ENCODE measurements at places on chromosomes 2 and 18.

GRCh38 chr2:64348386-64349130, 105.4 kb upstream of the LGALSL start:
- DNase-seq = no peak

GRCh38 chr2:218008060-218009040, 5.6 kb upstream of the TNS1 start:
- no peak for DNase-seq

GRCh38 chr18:35387152-35387571, 10.0 kb upstream of the ZNF396 start:
- no peak for DNase-seq

- DNase-seq = no peak
Observed at GRCh38 chr2:5697562-5697961, 5.4 kb downstream of the SOX11 start.

DNA sequence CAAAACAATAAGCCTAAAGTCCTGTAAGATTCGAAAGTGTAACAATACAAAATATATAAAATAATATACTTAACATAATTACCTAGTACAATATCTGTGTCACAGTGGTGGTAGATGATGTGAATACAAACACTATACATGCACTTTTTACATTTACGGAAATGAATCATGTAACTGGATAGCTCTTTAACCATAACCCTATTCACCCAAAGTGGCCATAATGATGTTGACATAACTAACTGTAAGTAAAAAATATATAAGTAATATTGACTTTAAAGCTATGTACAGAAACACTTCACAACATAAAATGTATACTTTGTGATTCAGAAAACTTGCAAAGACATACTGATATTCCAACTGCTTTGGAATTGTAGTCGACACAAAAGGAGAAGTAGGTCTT, 616.9 kb upstream of the SLC8A1 start:
- DNase-seq = no peak

GRCh38 chr2:12824778-12825379, 108.1 kb downstream of the TRIB2 start:
- DNase-seq = no peak

DNA sequence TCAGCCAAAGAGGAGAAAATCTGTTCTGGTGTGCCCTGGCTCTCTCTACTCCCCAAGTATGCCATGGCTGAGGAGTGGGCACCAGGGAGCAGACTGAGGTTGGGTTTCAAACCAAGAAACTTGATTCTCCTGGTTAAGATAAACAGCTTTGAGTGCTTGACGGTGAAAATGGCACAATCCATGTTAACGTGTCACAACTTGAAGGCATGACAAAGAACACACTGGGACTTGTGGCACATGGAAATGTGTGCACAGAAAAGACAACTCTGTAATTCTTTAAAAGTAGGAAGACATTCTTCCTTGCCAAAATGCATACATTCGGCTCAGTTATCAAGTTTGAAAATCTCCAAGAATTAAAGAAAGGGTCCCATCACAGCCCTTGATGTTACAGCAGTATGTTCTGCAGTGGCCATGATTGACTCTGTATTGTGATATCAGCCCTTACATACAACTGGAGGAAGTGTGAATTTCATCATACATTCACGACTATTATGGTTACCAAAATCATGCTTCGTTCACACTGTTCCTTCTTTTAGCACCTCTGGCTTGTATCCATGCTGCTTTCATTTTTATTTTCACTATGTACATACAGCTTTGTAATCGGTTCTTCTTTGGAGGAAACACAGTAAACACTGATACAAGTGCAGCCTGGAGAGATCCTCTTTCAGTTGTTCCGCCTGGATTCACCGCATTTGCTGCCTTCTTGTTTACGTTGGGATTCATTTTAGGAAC, 15.6 kb upstream of the ACTG2 start:
- DNase-seq = no peak

- DNase-seq = no peak
Observed at GRCh38 chr2:60296219-60296955, 257.1 kb downstream of the BCL11A start.

DNA sequence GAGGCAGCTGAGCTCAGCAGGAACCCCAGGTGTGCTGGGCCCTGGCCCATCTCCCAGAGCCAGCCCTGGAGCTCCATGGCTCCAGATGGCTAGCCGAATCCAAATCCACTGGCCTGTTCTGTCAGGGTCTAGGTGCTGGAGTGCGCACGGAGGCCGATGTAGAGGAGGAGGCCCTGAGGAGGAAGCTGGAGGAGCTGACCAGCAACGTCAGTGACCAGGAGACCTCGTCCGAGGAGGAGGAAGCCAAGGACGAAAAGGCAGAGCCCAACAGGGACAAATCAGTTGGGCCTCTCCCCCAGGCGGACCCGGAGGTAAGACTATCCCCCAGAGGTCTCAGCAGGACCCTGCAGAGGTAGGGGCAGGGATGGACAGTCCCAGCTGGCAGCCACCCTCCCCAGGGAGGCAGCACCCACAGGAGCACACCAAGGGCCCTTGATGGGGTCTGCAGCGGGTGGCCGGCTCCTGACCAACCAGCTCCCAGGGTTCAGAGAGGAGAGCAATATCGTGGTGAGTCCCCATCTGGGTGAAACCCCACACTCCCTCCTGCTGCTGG, 26.1 kb upstream of the PRLH start:
- DNase-seq = no peak

DNA sequence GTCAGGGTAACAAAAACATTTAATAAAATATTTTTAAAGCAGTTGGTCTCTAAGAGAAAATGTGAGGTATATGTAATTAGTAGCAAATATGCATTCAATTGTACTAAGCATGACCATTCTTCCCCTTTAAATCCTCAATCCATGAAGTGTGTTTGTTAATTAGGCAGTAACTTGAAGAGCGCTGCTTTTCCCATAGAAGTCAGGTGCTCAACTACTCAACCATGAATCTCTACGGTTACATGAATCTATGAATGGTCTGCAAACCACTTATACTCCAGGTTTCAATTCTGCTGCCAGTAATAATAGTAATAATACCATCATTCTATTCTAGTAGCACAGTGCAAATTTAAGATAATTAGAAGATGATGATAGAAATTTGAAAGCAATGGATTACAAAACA, 55.8 kb downstream of the SLC8A1 start:
- DNase-seq = no peak

- DNase-seq = no peak
Observed at GRCh38 chr2:202450785-202451184, 74.7 kb downstream of the BMPR2 start.

DNA sequence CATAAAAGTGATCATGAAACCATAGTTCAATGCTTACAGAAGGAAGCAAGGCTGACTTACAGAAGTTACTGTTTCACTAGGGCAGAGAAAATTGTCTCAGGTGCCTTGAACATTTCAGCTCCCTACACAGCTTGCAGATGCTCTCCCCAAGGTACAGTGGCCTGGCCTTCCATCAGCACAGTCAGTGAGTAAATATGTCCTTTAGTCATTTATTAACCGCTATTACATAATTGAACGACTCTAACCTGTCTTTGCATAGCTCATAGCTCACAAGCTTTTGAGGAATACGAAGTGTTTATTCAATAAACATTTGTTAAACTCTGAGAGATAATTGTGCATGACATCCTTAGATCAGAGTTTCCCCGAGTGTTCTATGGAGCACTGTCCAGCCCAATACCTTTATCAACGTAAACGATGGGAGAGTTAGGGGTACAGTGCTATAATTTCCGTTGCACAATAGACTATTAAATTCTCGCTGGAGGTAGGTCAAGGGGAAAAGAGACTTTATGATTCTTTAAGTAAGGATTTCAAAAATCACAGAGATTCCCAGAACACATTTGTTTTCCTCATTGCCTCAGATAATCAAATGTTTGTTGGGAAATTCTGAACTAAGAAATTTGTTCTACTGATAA, 677.8 kb downstream of the TSN start:
- peak; percentile 56 for DNase-seq

DNA sequence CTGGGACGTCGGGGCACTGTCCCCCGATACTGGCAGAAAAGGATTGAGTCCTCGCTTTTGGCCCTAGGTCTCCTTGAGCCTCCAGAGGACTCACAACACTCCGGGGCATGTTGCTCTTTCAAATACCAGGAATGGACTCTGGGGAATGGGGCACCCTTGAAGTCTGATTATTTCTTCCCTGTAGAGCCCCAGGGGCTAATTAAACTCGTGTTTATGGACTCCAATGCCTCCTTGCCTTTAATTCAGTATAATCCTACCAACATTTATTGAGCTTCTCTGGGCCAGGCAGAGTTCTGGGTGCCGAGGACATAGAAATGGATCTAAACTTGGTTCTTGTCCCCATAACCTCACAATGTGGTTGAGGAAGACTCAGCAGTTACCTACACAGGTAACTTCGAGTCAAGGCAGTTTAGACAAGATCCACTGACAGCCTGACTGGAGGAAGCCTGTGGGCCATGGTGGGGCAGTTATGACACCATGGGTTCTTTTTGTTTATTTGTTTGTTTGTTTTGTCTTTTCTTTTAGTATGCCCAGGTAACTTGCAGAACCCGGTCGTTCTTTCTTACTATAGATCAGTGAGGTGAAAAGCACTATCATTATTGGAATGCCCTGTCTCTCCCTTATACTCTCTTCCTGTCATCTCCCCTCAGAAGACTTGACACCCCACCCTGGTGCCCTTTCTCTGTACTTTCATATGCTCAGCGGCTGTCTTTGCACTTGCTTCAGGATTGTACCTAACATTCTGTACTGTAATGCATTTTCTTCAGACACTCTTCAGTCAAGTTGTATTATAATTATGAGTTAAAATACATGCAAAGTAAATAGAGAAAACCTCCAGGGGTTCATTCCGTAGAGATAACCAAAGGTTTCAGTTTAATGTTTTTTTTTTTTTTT, 3.2 kb downstream of the CFLAR start:
- DNase-seq = no peak

GRCh38 chr2:146837857-146838256, 1007.0 kb upstream of the ACVR2A start:
- DNase-seq = no peak

DNA sequence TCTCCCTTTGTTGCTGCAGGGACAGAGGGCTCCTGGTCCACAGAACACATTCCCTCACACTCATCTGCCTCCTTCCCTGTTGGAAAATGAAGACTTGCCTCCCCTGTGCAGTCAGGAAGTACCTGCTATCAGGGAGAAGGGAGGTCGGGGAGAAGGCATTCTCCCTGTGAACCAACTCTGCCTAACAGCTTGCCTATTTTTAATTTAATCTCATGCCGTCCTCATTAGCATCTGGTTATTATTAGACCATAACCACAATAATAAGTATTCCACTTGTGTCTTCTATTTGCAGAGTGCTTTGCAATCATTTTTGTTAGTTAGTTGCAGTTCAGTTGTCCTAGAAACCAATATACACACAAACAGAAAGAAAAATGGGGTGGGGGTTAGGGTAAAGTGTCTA, 232.6 kb upstream of the SKOR2 start:
- DNase-seq = no peak

- no peak for DNase-seq
Observed at GRCh38 chr18:44901283-44901682, 220.6 kb downstream of the SETBP1 start.

Measured in left lobe of liver (tissue), 2 donors.